ENCODE measurements at places on chromosomes 7 and 10. TPM values are rescaled to one million over a fixed set of nuclear protein-coding genes. Genes with fewer than 3 reads are reported as not detected.
A peak's percentile ranks its signal among the peaks of the same experiment; 100 is the strongest.

GRCh38 chr10:70306181-70306705, 22.4 kb upstream of the NPFFR1 start:
- no peak for DNase-seq

GRCh38 chr7:135734343-135734689, 6.3 kb upstream of the SLC13A4 start:
- no peak for DNase-seq

DNA sequence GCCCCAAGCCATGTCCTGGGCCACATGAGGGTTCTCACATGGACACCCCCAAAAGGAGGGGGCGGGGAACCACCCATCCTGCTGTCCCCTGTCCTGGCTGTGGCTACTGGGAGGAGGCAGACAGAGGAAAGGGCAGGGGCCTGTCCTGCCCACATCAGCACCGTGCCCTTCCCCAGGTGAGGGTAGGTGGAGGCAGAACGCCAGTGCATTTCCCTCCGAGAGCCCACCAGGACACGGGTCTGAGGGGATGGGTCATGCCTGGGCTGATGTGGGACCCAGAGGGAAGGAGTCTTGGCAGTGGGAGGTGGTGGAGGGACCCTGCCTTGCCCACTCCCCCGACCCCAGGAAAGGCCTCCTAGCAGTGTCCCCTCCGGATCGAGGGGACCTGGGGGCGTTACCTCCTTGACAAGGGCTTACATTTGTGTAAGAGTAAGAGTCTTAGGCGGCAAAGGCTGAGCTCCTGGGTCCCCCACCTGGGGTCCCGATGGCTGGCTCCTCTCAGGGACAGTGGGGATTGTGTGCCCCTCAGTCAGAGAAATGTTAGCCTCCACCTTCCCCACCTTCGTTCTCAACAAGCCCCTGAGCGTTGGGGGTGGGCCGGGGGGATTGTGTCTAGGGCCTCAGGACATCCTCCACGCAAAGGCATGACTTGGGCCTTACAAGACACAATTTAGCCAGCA, 6.1 kb downstream of the CRYGN start:
- DNase-seq = no peak

DNA sequence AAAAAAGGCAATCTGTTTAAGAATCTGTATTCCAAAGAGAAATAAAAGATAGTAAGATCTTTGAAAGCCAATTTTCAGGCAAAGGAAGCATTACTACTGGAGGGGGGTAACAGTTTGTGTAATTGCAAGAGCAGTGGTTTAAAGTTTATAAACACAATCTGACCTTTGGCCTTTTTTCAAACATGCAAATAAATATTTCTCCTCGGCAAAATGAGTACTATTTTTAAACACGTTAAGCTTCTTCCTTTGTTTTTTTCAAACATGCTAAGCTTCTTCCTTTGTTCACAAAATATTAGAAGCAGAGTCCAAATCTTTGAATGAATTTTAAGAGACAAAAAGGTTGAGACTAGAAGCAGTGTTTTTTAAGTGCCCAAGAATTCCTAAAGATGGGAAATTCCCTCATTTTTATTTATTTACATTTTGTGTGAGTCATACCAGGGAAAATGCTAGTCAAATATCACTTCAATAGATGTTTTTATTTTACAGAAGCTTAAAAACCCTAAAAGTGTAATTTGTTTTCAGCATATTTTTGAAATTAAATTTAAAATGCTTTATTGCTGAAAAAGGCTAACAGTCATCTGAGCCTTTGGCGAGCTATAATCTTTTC, 229.3 kb downstream of the GPR37 start:
- no peak for DNase-seq

DNA sequence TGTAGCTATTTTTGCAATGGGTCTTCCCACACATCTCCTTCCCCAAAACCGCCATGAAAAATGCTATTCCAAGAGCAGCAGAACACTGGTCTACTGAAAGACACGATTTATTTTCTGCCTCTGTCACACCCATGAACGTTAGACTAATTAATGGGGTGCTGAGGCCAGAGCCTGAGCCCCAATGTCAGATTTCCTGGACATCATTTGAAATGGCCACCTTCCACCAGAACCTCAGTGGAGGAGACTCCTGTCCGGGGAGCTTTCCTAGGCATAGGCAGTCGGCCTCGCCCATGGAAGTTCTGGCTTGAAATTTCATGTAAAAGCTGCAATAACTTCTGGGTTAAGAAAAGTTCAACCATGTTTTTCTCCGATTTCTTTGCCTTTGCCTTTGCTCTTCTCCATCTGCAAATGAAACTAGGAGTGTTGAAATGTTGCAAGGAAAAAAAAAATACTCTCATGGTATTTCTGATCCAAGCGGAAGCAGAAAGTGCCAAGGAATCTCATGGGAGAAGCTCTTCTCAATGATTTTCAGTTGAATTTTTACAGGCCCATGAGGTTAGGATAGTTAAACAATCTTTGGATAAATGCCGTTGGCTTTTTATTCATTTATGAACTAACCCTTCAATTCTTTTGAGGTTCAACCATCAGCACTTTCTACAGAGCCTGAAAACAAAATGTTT, 570.8 kb upstream of the MGMT start:
- no peak for DNase-seq

DNA sequence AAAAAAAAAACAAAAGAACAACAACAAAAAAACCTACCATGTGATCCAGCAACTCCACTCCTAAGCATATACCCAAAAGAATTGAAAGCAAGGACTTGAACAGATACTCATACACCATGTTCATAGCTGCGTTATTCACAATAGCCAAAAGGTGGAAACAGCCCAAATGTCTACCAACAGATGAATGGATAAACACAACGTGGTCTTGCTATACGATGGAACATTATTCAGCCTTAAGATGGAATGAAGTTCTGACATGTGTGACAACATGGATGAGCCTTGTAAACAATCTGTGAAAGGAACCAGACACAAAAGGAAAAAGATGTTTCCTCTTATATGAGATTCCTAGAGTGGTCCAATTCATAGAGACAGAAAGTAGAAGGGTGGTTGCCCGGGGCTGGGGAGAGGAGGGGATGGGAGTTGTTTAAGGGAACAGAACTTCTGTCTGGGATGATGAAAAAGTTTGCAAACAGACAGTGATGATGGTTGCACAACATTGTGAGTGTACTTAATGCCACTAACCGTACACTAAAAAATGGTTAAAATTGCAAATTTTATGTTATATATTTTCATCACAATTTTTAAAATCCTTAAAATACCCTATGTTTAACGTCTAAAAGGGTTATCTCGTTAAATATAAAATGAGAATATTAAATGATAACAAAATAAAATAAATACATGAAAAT, 11.6 kb downstream of the CLEC2L start:
- DNase-seq = no peak

DNA sequence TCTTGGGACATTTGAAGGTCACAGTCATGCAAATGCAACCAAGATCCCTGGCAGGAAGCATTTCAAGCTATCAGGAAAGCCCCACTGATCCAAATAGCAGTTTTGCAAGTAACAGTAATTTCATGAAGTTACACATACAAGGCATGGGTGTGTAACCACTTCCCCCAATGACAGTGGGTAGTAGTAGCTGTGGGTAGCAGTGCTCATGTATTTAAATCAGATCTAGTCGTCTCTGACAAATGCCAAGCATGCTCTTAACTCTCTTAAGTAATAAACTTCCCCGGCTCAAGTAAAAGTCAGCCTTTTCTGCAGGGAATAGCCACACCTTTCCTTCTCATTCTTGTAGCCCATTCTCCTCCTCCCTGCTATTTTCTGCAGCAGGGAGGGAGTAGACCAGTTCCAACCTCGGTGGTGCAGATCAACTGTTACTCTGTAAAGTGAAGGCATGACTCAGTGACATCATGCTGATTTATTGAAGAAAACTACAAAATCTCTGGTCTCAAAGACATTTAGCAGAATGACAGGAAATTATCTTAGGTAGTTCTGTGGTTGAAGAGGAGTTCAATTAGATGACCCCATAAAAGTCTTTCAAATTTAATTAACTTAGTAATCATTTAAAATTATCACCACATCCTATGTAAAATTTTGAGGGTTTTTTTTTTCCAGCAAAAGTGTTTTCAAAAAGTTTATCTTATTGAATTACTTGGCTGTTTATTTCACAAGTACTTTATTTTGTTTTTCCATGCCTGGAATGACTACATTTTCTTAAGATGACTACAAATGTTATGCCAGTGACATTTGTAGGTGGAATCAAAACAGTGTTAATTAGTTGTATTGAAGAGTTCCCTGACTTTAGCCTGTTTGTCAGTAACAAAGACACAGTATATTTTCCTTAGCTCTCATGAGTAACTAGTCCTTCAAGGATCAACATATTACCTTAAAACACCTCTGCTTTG, 568.3 kb downstream of the INHBA start:
- DNase-seq = peak; percentile 32

GRCh38 chr7:24199978-24200377, 84.0 kb upstream of the NPY start:
- DNase-seq = no peak

Gene DHTKD1
- 17.3 TPM for total RNA-seq

Gene VSIR
- 2.8 TPM for total RNA-seq

Gene EBF3
- total RNA-seq = not detected

Measured in kidney epithelial cell (primary cell).